ENCODE measurements at places on chromosomes 6 and 20.

DNA sequence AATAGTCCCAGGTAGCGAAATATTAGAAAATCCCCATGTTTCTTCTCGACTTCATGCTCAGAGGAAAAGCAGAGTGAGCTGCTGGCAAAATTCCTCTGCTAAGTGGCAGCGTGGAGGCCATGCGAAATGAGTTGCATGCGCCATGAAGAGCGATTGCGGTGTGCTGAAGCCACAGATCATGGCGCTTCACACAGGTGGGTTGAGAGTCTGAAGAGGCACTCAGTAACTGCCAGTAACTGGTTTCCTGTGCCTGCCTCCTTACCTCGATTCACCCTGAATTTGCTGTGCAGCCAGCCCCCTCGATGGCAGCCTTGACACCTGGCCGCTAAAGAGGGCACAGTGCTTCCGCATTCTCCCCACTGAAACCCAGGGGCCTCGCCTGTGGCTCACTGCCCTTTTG, 301.5 kb downstream of the NRN1 start:
- DNase-seq: no peak

- DNase-seq: no peak
Observed at GRCh38 chr6:148997865-148998264, 251.0 kb downstream of the UST start.

- DNase-seq: no peak
Observed at GRCh38 chr6:36195471-36196112, 952 bp upstream of the BRPF3 start.

DNA sequence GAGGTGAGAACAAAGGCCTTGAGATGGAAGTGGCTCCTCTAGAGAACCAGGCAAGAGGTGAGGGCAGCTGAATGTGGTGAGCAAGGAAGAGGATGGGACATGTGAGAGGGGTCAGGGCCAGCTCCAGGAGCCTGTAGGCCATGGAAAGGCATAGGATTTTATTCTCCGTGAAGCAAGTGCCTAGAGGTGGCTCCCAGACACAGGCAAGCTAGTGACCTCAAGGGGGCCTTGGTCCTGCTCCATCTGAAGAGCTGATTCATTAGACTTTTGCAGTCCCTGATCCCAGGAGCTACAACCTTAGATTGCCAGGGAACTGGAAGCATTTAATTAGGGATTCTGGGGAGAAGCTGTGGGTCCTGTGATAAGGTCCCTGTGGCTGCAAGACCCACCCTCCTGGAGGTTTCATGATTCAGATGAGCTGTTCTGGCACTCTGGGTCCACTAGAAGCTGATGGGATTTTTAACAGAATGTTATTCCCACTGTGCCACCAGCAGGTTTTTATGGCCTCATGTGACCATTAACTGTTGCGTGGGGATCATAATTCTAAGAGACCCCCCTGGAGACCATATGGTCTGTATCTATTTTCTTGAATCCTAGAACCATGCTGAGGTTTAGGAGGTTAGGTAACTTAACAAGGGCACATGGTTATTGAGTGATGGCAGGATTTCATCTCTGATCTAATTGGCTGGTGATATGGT, 90.5 kb downstream of the ELOVL5 start:
- no peak for DNase-seq

DNA sequence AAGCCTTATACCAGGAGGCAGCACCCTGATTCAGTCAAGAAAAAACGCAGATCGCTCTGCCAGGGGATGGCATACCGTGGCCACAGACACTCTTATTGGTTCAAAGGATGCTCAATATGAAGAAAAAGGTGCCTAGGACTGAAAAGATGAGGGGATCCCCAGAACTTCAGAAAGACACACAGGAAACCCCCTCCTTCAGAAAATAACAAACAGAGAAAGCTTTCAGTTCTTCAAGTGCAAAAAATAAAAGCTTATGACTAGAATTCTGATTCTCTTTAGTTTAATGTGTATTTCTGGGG, 17.7 kb upstream of the MYB start:
- peak; percentile 48 for DNase-seq

- no peak for DNase-seq
Observed at GRCh38 chr6:156752666-156753301, 24.4 kb upstream of the ARID1B start.

- DNase-seq: no peak
Observed at GRCh38 chr6:89066940-89067646, 13.5 kb upstream of the PNRC1 start.

GRCh38 chr20:45032781-45033180, 66.5 kb downstream of the STK4 start:
- no peak for DNase-seq

DNA sequence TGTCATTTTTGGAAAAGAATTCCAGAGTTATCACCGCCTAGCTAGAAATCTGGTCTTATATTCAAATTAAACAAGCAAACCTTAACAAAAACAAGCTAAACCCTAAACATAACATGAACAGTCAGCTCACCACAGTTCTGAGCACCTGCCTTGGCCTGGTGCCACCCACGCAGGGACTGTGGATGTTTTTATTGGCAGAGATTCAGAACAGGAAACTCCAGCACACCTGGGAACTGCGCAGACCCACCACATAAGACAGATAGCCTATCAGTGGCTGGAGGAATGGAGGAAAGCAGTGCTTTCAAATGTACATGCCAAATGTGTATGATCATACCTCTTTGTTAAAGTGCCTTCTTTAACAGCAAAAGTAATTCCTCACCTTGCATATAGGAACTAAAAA, 8.9 kb downstream of the SLC16A10 start:
- DNase-seq: peak; percentile 64

GRCh38 chr6:8100159-8100854, 2.0 kb downstream of the EEF1E1 start:
- no peak for DNase-seq

DNA sequence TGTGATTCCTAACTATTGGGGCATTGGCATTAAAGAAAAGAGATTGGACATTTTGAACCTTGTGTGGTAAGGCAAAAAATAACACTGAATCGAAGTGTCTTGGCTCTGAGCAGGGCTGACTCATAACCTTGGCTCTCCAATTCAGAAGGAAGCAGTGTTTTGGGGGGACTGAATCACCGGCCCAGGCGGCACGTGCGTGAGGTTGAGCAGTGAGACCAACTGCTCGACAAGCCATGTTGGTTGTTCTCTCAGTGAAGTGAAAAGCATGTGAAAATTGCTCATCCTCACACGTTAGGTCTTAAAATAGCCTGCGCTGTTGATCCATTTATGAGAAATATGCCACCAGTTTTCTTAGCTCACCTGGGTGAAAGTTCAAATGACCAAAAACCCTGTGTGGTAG, 137.8 kb upstream of the SPACA1 start:
- no peak for DNase-seq

DNA sequence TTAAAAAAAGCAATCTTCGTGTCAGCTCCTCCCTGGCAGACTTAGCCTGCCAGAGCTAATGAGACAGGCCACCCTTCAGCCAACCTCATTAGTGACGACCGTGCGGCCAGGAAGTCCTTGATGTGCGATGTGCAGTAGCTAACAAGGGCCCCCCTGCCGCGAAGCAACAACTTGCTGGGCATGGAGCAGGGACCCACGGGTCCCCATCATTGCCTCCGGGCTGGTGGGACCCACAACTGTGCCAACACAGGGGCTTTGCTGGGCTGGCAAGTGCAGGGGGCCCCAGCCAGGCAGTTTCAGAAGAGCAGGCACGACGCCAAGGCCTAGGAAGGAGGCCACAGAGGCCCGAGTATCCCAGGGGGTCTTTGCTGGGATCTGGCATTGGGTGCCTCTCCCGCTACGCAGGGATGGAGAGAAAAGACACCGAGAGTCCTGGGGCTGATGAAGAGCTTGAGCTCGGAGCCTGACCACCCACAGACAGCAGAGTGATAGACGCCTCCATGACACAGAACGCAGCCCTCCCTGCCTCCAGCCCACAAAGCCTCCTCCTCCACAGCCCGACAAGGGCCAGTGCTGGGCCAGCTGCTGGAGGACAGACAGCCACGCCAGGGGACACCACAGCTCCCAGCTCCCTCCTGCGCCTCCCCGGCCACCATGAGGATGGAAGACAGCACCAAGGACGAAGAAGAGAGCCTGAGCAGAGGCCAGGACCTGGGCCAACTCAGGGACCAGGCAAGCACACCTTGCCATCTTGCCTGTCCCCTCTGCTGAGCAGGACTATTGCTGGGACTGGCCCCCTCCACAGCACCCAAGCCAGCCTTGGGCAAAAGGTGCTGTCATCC, 96.6 kb downstream of the YTHDF1 start:
- DNase-seq: no peak

Measured in central memory CD4-positive, alpha-beta T cell (primary cell).